ENCODE measurements at places on chromosomes 2 and 18. TPM values are rescaled to one million over a fixed set of nuclear protein-coding genes. Genes with fewer than 3 reads are reported as not detected.

DNA sequence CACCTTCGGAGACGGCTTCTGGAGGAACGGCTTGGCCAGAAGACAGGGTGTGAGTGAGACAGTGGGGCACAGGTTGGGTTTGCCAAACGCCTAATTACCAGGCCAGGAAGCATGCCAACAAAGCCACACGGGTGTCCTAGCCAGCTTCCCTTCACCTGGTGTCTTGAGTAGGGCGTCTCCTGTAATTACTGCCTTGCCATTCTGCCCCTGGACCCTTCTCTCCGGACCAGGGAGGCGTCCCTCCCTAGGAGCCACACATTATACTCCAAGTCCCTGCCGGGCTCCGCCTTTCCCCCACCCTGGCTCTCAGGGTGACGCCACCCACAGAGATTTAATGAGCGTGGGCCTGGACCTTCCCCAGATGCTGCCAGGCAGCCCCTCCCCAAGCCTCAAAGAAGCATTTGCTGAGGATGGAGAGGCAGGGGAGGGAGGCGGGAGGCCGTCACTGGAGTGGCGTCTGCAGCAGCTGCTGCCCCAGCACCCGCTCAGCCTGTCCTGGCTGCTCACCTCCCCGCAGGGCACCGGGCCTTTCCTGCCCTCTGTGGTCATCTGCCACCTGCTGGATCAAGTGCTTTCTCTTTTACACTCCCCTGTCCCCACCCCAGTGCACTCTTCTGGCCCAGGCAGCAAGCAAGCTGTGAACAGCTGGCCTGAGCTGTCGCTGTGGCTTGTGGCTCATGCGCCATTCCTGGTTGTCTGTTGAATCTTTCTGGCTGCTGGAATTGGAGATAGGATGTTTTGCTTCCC, 20.7 kb downstream of the FOSL2 start:
- DNase-seq = no peak

DNA sequence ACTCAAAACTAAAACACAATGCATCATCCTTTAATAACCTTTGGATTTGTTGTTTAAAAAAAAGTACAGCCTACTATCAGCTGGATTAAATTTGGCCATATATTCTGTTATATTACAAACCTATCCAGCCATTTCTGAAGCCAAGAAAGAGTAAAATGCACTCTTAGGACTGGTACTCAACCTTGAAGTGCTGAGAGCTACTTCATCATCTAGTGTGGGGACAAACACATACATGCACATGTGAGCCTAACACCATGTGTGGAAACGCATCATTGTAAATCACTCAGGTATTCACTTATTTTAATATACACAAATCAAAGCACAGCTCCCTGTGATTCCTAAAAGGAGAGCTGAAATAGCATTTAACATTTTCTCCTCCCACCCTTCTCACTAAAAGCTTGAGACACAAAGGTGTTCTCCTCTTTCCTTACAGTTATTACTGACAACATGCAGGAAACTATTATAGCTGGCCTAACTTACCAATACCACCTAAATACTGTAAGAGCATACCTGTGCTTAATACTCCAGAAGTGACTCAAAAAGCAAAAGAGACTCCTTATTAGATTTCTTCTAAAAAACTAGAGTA, 7.5 kb downstream of the BAZ2B start:
- DNase-seq = no peak

GRCh38 chr2:38076152-38076709, 280 bp upstream of the CYP1B1 start:
- no peak for DNase-seq

DNA sequence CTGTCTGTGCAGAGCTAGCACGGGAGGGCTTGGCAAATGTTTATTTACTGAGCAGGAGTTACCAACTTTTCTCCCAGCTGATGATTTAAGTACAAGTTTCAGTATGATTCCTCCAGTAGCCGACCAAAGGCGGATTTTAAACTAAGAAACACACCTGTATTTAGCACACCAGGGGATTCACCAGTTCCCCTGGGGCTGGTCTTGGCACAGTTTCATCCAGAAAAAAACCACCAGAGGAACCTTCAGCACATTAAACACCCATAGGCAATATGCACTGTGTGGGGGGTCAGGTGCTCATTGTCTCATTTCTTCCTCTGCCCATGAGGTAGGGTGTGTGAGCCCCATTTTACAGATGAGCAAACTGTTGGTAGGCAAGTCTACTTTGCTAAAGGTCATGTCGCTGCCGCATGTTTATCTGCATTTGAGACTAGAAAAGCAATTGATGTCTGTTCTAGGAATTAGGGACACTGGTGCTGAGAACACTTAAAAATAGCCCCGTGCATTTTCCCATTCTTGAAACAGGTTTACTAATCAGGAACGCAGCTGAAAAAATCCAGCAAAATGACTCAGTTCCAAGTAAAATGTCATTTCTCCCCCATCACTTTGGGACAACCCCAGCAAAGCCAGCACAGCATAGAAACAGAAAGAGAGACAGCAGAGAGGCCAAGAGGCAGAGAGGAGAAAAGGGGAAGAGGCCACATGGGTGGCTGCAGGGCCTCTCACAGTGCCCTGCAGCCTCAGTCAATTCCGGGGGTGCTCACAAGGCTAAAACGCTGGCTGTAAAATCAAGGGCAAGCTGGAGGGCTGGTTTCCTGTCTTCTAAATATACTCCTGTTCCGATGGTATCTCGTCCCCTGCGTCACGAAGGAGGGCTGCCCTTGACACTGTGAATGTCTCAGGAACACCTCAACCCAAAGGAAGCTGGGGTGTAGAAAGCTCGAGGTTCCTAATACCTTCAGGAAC, 166.8 kb upstream of the ID2 start:
- peak; percentile 69 for DNase-seq

CACNB4 gene
- 3.5 TPM for total RNA-seq

GRCh38 chr2:40412456-40412855, 39.4 kb downstream of the SLC8A1 start:
- no peak for DNase-seq

DNA sequence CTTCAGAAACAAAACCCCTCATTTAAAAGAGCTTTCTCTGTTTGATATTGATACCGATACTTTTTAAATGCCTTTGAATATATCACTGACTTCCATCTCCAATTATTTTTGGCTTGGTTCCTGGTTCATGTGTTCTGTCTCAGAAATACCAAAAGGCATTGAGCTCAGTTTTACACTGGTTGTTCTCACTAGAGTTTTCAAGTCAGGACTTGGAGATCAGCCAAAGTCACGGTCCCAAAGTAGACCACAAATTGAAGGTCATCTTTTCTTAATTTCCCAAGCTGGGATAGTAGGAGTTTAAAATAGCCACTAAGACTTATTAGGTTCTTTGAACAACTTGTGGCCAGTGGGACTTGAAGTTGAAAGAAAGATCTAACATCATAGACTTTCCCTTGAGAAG, 24.2 kb downstream of the DHRS9 start:
- DNase-seq = no peak

GRCh38 chr2:241926541-241927311, 57.2 kb downstream of the RTP5 start:
- DNase-seq = no peak

OSBPL6 gene
- 0.28 TPM for total RNA-seq

- no peak for DNase-seq
Measured at GRCh38 chr2:118589721-118590120, 257.7 kb downstream of the EN1 start.

DNA sequence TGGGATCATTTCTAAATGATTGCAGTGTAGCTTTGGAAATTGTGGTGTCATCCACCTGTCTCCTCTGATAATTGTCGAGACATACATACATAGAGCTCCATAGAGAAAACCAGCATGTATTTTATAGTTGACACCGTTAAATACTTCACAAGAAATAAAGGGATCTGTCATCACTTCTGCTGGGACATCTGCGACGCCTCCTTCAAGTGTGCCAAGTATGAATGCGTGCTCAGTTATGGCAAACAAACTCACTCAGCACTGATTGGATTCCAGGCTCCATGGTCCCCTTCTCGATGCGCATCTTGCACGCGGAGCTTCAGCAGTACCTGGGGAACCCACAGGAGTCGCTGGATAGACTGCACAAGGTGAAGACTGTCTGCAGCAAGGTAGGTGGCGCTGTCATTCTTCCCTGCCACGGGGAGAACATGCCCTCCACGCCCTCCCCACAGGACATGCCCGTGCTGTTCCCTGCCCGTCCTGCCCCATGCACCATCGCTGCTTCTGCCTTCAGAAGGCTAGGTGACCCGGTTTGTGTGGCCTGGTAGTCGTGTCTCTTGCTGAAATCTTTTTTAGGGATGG, 64.1 kb downstream of the TRAPPC12 start:
- no peak for DNase-seq

GRCh38 chr2:39913648-39914461, 134.8 kb upstream of the THUMPD2 start:
- DNase-seq = peak; percentile 63

GRCh38 chr18:29418136-29418535, 1241.2 kb upstream of the CDH2 start:
- DNase-seq = no peak

GRCh38 chr2:64230540-64230939, 86.3 kb upstream of the PELI1 start:
- DNase-seq = no peak

GRCh38 chr2:50388324-50388723, 643.6 kb downstream of the NRXN1 start:
- no peak for DNase-seq

GRCh38 chr2:75076088-75076487, 117.6 kb downstream of the POLE4 start:
- DNase-seq = no peak

GRCh38 chr2:238096311-238097011, 3.7 kb upstream of the ESPNL start:
- DNase-seq = no peak

NGEF gene
- total RNA-seq = 0.14 TPM

GRCh38 chr2:29035016-29035745, 39.1 kb downstream of the PCARE start:
- DNase-seq = no peak

DNA sequence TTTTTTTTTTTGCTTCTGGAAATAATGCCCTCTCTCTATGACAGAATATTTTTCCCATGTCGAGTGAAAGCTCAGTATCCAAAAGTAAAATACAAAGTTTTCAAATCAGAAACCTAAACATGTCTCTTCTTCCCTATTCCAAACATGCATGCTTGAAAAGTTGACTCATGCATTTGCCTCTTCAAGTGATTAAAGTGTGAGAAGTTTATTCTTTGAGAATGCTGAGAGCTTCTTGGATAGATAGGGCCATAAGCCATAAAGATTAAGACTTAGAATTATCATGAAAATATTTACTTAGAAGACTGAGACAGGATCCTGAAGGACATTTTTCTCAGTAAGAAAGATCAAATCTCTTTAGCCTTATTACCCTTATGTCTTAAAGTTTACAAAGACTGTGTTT, 98.6 kb upstream of the EPB41L5 start:
- DNase-seq = no peak

- DNase-seq = peak; percentile 77
Measured at GRCh38 chr2:86054535-86055082, 51.1 kb downstream of the POLR1A start.

DNA sequence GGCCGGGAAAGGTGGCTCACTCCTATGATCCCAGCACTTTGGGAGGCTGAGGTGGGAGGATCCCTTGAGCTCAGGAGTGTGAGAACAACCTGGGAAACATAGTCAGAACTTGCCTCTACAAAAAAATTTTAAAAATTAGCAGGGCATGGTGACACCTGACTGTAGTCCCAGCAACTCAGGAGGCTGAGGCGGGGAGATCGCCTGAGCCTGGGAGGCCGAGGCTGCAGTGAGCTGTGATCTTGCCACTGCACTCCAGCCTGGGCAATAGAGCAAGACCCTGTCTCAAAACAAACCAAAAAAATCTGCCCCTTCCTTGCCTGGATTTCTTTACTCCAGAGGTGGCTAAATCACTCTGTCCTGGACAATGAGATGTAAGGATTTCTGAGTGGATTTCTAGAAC, 197.7 kb downstream of the NRP2 start:
- no peak for DNase-seq

MYO3B gene
- 0.71 TPM for total RNA-seq

DNA sequence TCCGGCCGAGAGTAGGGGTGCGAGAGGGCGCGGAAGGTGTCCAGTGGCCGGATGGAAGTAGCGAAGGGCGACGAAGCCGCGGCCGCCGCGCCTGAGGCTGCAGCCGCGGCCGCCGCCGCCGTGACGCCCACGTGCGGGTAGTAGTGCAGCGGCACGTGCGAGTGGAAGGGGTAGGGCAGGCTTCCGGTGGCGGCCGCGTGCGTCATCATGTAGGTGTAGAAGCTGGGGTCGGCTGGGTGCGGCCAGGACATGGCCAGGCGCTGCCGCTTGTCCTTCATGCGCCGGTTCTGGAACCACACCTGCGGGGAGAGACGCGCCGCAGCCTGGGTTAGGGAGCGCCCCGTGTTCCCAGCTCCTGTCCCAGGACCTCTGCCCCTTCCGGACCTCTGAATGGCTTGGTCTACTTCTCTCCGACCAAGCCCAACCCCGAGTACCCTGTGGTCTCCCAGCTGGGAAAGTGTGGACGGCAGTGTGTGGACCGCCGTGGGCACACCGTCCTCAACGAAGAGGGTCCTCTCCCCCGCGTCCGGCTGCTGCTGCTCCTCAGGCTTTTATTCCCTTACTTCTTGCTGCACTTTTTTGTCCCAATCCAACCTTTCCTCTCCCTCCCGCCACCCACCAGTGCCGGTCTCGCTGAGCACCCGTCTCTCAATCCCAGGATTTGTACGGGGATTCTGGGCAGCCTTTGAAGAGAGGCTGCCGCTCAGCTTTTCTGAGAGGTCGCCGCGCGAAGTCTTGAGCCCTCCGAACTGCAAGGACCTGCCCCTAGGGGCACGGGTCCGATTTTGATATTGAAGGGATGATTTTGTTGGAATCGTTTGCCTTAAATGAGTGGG, 3.0 kb downstream of the EVX2 start:
- no peak for DNase-seq

DNA sequence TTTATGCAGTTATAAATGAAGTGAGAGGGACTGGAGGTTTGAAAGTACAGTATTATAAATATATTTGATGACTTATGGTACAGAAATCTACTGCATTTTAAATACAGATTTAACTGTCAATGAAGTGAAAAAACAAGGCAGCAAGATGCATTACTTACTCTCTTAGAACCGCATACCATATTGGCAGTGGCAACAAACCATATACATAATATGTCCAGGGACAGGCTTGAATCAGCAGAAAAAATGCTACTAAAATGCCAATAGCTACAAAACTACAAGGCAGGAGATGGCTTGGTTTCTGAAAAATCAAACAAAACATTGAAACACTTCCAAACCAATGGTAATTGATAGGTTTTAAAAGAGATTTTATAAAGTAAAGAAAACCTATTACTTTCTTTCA, 77.2 kb downstream of the PIGN start:
- DNase-seq = no peak

GRCh38 chr2:180010701-180011100, 3.6 kb upstream of the CWC22 start:
- no peak for DNase-seq

- DNase-seq = no peak
Measured at GRCh38 chr2:187912950-187913349, 358.7 kb upstream of the TFPI start.

GRCh38 chr2:143604566-143604959, 475.3 kb downstream of the ARHGAP15 start:
- DNase-seq = no peak

MOCOS gene
- 0.19 TPM for total RNA-seq

KIAA2012 gene
- 0.19 TPM for total RNA-seq

THADA gene
- 11.8 TPM for total RNA-seq

Data from thymus (tissue), 14 donors.